Nephron progenitor cell (in vitro differentiated cells): ENCODE measurements at places on chromosomes 2 and 18.

- DNase-seq: no peak
Measured at GRCh38 chr2:19542796-19543662, 184.6 kb upstream of the OSR1 start.

GRCh38 chr2:33442528-33443079 is 33.8 kb upstream of the RASGRP3 start:
- no peak for DNase-seq

- no peak for DNase-seq
Measured at GRCh38 chr18:74610051-74610615, 12.5 kb downstream of the ZNF407 start.

GRCh38 chr2:197647961-197648690 is 27.3 kb downstream of the RFTN2 start:
- DNase-seq: no peak

- DNase-seq: no peak
Measured at GRCh38 chr2:28294451-28294850, 98.2 kb upstream of the FOSL2 start.

GRCh38 chr18:43863180-43863579 is 585.9 kb upstream of the SYT4 start:
- no peak for DNase-seq
